Small intestine (tissue), 16 donors: ENCODE measurements at places on chromosomes 6 and 20.
A peak's percentile ranks its signal among the peaks of the same experiment; 100 is the strongest.

DNA sequence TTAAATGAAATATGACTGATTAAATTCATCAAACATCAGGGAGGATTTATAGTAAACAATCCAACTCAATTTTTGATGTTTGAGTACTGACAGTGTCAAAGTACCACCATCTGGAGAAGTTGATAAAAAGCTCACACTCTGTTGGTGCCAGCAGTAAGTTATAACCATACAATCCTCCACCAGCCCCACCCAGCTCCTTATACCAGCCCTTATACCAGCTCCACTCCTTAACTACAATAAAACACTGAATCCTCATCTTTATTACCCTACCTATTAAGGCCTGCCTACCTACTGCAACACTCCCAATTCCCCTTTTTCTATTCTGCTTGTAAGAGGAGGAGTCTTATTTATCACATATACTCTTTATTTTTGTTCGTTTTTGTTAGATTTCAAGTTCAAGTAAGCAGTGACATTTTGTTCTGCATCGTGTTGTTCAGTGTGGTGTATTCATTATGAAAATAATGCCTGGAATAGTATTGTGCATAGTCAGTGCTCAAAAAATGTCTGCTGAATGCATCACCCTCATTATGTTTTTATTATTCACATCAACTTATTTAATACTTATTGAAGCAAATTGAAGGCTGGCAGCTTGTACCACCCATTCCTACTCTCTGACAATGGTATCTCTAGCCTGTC, 954.7 kb upstream of the ADGRB3 start:
- DNase-seq = no peak

DNA sequence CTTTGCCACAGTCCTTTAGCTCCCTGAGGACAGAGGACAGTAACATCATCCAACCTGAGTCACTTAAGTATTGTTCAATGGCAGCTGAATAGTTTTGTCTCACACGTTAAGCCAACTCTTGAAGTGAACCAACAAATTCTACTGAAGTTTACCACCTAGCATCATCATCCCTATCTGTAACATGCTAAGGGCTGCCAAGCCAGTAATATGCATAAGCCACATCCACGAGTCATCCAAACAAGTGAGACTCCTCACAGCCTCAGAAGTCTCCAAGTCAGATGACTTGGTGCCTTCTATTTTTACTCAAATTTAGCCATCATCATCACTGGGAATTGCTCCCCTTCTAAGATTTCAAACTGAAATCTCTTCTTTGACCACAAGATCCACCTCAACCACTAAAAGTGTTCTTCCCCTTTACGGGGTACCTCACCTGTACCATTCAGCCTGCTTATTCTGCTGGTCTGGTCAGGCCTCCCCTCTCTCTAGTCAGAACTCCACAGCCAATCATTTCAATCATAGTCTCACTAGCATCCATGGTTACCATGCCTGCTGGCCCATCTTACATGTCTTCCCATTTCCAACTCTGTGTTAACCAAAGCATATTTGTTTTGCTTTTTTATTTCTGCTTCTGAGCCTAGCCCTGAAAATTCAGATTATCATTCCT, 73.7 kb downstream of the DTNBP1 start:
- DNase-seq = no peak

- peak; percentile 36 for DNase-seq
Measured at GRCh38 chr20:2103461-2104153, 2.0 kb downstream of the STK35 start.

DNA sequence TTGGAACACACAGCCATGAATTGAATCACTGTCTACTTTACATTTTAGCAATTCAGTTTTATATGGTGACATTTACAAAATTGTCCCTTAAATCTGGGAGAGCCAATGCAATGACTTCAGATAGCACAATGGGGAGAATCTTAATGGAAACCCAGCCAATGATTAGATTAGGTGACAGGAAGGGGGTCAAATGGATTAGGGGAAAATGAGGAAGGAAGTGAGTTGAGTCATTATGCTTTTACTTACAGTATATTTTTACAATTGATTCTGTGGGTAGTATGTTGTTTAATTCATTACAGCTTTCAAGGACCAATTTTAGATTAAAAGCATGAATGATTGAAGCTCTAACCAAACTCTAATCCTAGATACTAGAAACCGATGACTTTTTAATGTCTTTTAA, 229.8 kb downstream of the SOX4 start:
- DNase-seq = no peak

DNA sequence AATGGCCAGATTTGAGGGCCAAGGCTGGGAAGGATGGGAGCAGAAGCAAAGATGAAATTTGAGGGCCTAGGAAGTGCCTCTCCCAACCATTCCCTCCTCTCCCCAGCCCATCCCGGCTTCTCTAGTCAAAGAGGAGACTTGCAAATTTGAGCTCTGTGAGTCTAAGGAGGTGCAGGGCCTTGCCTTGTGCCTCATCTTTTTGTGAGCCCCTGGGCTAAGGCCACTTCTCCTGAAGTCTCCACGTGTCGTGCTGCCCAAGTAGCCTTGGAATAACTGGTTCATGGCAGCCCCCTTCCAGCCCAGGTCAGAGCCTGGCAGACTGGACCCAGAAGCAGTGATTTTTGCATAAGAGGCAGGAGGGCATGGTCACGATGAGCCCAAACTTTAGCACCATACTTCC, 6.7 kb downstream of the PTGIS start:
- DNase-seq = no peak

- DNase-seq = no peak
Measured at GRCh38 chr6:48150701-48151100, 39.7 kb upstream of the PTCHD4 start.

- DNase-seq = no peak
Measured at GRCh38 chr6:18215436-18215835, 48.9 kb downstream of the DEK start.
